ENCODE measurements at places on chromosomes 6 and 20.

DNA sequence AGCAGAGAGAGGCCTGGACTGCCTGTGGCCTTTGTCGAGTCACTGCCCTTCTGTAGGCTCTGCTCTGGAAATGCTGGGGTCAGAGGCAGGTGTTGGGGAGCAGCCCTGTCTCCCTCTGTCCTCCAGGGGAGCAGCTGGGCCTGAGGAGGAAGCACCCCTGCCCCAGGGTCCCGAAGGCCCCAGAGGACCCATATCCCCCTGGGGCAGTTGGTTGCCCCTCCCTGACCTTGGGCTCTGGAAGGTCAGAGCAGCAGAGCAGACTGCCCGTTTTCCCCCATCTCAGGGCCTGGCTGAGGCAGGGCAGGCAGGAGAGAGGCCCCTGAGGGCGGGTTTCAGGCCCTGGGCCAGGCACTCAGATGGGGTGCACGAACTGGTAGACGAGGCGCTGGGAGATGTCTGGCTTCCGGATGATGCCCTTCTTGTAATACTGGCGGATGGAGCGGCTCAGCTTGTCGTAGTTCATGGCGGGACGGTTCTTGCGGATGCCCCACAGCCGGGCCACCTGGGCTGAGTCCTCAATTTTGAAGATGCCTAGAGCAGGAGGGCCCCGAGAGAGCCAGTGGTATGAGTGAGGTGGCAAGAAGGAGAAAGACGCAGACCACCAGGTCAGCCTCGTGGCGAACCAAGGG is 18.1 kb downstream of the SPDEF start:
- DNase-seq, result no peak

DNA sequence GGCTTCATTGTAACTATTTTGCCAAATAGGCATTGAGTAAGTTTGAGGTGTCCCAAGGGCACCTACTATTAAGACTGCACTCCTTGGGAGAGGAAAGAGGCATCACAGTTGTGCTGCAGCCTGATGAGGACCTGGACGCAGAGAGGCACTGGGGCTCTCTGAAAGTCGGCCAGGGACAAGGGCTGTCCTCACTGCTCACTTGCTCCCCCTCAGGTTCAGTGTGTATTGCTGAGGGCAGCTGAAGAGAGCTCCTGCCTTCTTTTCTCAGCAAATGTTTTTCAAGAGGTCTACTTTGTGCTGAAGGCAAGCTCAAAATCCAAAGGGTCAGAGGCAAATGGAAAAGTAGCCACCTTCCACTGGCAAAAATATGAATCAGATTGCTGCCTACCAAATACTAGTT is 331.8 kb downstream of the RIMS1 start:
- peak; percentile 52 for DNase-seq

- DNase-seq, result no peak
Measured at GRCh38 chr6:45293306-45293705, 34.8 kb upstream of the RUNX2 start.

DNA sequence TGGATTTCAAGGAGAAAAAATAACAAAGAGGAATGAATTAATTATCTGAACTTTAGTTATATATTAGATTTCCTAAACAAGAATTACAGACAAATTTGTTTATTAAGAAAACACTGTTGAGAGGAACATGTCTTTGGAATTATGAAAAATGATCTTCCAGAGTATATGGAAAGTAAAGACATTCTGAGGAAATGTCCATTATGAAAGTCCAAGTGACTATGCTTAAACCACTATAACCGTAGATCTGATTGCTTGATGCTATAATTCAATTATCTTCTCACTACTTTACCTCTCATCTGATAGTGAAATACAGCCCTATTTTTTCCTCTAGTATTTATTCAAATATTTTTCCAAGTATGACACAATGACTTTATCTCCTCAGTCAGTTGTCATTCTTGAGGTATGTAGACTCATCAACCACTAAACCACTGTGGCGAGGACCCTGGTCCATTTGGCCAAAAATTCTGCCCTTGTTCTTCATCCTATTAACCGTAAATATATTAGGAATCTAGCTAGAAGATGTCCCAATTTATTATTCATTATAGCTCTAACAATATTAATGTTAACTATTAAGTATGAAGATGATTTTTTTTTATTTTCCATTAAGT is 37.3 kb upstream of the AHI1 start:
- DNase-seq, result no peak

DNA sequence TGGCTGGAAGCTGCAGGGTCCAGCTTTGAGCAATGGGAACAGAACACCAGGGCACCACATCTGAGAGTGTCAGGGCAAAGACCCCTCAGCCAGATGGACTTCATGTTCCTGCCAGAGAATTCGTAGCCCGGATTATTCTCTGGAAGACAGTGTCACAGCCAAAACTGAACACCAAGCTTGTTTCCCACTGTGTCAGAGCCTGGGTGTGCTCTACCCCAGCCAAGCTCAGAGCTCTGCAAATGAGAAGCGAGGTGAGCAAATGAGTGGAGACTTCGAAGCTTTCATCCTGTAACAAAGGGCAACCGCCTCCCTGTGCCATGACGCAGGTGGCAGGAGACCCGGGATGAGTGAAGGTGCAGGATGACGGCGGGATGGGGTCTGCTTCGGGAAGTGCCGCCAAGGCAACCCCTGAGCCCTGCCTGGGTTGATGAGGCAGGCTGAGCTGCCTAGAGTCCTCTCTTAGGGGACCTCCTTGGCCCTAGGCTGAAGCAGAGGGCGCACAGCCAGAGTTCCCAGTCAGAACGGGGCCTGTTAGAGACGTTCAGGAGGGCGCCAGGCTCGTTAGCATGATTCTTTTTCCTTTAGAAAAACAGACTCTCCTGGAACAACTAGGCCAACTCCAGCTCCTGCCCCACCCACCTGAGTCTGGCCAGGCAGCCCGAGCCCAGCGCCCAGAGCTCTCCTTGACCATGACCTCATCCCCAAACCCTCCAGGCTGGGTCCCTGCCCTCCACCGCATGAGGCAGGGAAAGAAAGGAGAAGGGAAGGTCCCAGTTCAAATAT is 187.7 kb downstream of the SOD2 start:
- DNase-seq, result no peak

GRCh38 chr6:166636934-166637333 is 9.9 kb upstream of the RPS6KA2 start:
- no peak for DNase-seq

DNA sequence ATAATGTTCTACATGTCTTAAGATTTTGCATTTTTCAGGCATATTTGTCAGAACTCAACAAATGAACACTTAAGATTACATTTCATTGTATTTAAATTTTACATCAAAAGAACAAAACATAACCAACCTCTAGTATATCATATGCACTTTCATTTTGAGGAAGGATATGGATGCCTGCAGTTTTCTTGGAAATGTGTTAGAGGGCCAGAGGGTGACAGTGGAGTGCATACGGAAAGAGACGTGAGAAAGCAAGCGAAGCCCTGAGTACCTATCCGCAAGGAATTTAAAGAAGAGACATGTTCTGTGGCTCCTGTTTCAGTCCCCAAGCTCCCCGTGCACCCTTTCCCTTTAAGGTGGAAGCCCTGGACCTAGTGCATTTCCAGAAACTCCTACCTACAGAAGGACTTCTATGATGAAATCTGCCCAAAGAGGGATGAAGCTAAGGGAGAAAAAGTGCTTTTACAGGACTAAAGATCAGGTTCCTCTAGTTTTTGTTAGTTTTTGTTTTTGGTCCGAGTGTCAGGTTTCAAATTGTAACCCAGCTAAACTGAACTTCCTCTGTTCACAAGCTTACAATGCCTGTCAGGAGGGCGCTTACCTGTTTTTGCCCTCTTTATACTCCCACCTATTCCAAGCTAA is 38.8 kb downstream of the EZR start:
- DNase-seq, result no peak

DNA sequence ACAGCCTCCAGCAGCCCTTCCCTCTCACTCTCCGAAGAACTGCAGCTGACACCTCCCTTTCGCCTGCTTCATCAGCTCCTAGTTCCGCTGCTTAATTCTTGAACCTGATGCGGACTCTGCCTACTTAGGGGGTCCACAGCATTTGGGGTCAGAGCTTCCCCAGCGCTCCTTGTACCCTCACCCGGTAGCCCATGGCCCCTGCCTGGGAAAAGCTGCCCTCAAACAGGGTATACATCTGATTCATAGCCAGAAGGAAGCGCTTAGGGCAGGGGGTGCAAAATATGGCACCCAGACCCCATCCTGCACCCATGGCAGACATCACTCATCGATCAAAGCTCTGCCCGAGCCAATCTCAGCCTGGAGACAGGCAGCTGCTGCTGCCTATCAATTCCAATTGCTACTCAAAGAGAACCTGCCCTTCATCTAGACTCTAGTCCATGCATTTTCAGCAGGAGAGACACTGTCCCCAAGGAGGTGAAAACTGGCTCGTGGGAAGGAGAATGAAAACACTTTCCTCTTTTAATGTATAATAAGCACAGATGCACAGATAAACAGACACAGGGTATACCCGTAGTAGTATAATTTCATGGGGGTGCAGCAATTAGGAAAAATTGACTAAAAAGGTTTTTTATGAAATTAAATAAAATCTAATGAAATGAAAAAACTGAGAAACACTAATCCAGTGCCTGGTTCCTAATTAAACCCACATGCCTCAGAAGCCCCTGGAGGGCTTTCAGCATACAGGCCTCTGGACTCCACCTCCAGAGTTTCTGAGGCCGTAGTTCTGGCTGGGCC is 194.8 kb downstream of the PREX1 start:
- DNase-seq, result no peak

- no peak for DNase-seq
Measured at GRCh38 chr6:82484001-82484400, 120.4 kb downstream of the TPBG start.

DNA sequence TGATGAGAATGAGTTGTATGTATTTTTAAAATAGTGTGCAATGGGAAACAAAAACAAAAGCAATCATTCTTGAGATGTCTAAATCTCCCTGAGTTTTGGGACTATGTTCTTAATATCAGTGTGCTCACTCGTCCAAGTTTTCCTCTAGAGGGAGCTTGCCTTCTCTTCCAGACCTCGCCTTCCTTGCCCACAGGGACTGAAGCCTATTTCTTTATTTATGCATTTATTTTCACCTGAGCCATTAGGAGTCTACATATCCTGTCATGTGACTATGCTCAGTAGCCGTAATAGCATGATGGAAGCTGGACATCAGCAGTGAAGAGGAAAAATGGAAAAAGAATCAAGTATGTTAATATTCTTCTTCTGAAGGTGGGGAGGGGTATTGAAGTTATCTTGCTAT is 131.2 kb downstream of the SH3BGRL2 start:
- no peak for DNase-seq

GRCh38 chr6:137764464-137764863 is 102.6 kb upstream of the TNFAIP3 start:
- DNase-seq, result no peak

GRCh38 chr6:159952289-159953005 is 16.4 kb upstream of the IGF2R start:
- no peak for DNase-seq

- no peak for DNase-seq
Measured at GRCh38 chr6:11224252-11224965, 8.1 kb downstream of the NEDD9 start.

GRCh38 chr20:48384147-48384818 is 443.5 kb downstream of the PREX1 start:
- no peak for DNase-seq

- no peak for DNase-seq
Measured at GRCh38 chr20:52497731-52498130, 306.2 kb upstream of the ZFP64 start.

DNA sequence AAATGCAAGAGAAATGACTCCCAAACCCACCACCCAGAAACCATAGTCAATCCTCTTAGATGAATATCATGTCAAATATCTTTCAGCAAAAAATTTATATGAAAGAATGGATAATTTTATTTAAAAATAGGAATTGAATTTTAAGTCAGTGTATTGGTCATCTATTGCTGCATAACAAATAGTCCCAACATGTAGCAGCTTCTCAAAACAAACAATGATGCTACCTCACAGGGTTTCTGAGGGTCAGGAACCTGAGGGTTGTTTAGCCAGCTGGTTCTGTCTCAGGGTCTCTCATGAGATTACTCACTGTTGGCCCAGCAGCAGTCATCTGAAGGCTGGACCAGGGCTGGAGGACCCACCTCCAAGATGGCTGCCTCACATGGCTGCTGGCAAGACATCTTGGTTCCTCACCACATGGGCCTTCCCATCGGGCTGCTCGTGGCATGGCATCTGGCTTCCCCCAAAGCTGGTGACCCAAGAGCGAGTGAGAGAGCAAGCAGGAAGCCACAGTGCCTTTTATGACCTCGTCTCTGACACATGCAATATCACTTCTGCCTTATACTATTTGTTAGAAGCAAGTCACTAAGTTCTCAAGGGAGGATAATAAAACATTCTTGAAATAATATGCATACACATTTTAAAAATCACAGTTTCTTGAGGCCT is 36.3 kb downstream of the BANF2 start:
- DNase-seq, result no peak

- DNase-seq, result no peak
Measured at GRCh38 chr6:166344240-166344639, 1.9 kb upstream of the SFT2D1 start.

- DNase-seq, result no peak
Measured at GRCh38 chr20:8860011-8860495, 208.8 kb upstream of the PLCB4 start.

- DNase-seq, result no peak
Measured at GRCh38 chr6:121847806-121848522, 412.5 kb downstream of the GJA1 start.

DNA sequence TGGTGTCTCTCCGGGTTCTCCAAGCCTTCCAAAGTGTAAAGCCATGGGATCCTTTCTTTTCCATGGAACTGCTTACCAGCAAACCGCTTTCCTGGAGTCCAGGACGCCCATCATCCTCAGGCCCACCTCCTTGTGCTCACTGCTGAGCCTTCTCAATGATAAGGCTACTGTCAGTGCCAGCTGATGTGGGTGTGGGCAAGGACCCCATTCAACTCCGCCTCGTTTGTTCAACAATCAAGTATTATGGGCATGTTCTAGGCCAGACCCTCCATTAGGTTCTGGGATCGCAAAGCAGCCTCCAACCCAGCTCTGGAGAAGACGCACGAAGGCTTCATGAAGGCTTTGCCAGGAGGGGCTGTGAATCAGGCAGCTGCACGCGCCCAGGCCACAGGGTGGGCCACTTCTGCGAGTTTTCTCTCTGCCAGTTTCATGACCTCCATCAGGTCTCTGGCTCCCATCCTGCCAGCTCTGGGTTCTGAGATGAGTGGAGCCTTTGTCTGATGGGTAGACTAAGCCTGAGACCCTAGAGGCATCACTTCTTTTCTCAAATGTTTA is 177.1 kb downstream of the MRPL14 start:
- DNase-seq, result no peak

All from neuronal stem cell (in vitro differentiated cells).